ENCODE measurements at places on chromosomes 3 and 15.

- no peak for DNase-seq
Observed at GRCh38 chr15:78177447-78177873, 28.3 kb downstream of the IDH3A start.

GRCh38 chr3:13780432-13781176 lies 99.3 kb downstream of the WNT7A start:
- DNase-seq, result no peak

DNA sequence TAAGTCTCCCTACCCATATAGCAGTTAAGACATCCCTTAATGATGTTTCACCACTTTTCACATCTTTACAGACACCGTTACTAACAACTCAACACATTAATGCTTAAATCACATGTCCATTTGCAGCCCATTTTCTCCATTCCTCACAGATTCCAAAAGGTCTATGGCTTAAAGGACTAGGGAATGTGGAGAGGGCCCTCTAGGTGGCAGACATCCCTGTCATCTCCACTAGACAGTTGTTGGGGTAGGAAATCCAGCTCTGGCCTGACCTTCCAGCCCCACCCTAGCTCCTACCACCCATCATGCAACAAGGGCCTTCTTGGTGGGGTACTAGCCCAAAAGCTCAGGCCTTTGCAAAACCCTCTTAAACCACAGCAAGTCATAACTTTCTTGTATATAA lies 25.2 kb downstream of the CPEB1 start:
- DNase-seq, result no peak

GRCh38 chr15:68352401-68353062 lies 75.0 kb downstream of the FEM1B start:
- DNase-seq, result no peak

- no peak for DNase-seq
Observed at GRCh38 chr3:136942803-136943202, 15.0 kb upstream of the IL20RB start.

DNA sequence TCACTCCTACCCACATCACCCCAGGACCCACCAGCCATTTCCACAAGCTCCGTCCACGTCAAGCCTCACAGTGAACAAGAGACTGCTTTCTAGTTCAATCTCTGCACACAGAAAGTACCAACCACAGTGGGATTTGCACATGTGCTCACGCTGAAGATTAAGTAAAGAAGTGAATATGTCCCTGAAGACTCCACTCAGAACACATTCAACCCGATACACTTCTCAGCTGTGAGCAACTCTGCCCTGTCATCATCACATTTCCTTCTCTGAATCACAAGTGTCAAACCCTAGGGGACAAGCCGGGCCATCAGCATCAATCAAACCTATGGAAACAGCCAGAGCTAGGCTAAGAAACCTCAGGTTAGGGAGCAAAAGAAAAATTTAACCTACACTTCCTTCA lies 1.9 kb downstream of the STIMATE start:
- no peak for DNase-seq

DNA sequence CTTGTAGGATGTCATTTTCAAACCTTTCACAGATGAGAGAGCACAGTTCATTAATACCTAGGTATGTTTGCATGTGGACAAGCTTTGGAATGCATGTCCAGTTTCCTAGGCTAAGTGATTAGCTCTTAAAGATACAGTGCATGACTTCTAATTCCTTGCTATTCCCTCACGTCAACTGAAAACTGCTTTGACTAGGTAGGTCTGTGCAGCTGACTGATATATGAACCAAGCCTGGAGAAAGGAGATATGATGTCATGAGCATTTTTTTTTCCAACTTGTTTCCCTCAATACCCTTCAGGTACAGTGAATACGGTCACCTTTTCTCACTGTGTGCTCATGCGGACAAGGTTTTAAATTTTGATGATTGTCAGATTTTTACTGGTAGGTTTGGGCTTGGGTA lies 41.6 kb upstream of the TASOR start:
- DNase-seq, result no peak

- DNase-seq, result no peak
Observed at GRCh38 chr3:151387432-151387831, 2.9 kb upstream of the P2RY12 start.

DNA sequence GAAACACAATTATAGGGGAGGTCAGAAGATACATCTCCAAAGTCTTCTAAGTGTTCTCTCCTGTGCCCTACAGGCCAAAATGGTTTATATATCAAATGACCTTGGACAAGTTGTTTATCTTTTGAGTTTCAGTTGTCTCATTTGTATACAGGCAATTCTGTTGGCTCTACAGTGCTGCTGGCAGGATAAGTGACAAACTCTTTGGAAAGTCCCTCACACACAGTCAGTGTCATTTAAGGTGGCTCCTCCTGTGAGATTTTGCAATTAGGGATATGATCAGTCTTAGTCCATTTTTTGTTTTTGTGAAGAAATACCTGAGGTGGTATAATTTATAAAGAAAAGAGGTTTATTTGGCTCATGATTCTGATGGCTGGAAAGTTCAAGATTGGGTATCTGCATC lies 1035.8 kb upstream of the CFAP20DC start:
- DNase-seq, result no peak

GRCh38 chr15:72249142-72249810 lies 18.3 kb upstream of the PKM start:
- no peak for DNase-seq

- no peak for DNase-seq
Observed at GRCh38 chr3:30082652-30083051, 523.7 kb upstream of the TGFBR2 start.

- DNase-seq, result no peak
Observed at GRCh38 chr3:119613201-119613600, 15.5 kb downstream of the PLA1A start.

- DNase-seq, result no peak
Observed at GRCh38 chr3:114743746-114744485, 403.2 kb downstream of the ZBTB20 start.

- DNase-seq, result no peak
Observed at GRCh38 chr3:141940194-141940776, 63.8 kb downstream of the ATP1B3 start.

DNA sequence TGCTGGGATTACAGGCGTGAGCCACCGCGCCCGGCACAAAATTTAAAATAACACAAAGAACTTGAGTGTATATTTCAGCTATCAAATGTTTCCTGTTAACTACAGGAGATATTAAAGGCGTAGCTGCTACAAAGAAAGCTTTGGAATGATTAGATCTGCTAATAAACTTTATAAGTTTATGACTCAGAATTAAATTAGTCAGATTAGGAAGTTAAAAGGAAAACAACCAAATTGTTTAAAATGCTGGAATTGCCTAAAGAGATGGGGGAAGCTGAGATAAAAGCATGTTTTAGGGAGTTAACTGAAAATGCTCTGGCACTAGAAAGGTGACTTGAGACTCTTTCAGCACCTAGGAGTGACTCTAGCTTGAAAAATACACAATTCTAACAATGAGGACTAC lies 58.9 kb downstream of the COL8A1 start:
- DNase-seq, result no peak

GRCh38 chr3:114498539-114499370 lies 204.9 kb downstream of the TIGIT start:
- DNase-seq, result no peak

GRCh38 chr3:16869261-16870005 lies 15.3 kb upstream of the PLCL2 start:
- DNase-seq, result no peak

DNA sequence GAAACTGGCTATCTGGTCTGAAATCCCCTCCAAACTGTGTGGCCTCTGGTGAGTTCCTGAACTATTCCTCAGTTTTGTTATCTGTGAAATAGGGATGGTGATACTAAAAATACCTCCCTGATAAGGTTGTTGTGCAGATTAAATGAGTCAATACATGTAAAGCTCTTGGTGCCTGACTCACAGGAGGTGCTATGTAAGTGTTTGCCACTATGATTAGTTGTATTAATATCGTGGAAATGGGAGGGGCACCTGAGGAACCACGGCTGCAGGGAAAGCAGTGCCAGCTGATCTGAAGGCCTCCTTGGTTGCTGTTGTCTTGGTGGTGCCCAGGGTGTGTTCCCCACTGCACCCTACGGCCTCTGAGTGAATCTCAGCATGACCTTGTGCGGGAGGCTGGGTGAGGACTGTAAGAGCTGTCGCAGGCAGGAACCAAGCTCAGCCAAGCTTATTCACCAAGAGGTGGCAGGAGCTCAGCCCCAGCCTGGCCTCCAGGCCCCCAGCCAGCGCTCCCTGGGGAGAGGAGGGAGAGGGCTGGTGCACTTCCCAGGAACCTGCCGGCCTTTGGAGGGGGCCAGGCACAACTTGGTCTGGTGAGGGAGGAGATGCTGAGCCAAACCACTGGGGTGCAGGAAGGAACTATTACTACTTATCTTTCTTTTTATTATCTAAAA lies 44.8 kb upstream of the CCDC174 start:
- no peak for DNase-seq

- DNase-seq, result no peak
Observed at GRCh38 chr3:141412936-141413354, 44.6 kb downstream of the ZBTB38 start.

DNA sequence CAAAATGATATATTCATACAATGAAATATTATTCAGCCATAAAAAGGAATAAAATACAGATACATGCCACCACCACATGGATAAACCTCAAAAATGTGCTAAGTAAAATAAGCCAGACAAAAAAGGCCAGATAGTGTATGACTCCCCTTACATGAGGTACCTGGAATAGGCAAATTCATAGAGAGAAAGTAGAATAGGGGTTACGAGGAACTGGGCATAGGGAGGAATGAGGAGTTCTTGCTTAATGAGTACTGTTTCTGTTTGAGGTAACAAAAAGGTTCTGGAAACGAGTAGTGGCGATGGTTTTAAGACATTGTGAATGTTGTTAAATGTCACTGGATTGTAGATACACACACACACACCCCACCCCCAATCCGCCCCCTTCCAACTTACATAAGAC lies 8.2 kb downstream of the RAF1 start:
- no peak for DNase-seq

GRCh38 chr3:104628185-104628789 lies 738.4 kb upstream of the ALCAM start:
- no peak for DNase-seq
